Fibroblast of skin of right biceps (primary cell): ENCODE measurements at places on chromosomes 4 and X.

DNA sequence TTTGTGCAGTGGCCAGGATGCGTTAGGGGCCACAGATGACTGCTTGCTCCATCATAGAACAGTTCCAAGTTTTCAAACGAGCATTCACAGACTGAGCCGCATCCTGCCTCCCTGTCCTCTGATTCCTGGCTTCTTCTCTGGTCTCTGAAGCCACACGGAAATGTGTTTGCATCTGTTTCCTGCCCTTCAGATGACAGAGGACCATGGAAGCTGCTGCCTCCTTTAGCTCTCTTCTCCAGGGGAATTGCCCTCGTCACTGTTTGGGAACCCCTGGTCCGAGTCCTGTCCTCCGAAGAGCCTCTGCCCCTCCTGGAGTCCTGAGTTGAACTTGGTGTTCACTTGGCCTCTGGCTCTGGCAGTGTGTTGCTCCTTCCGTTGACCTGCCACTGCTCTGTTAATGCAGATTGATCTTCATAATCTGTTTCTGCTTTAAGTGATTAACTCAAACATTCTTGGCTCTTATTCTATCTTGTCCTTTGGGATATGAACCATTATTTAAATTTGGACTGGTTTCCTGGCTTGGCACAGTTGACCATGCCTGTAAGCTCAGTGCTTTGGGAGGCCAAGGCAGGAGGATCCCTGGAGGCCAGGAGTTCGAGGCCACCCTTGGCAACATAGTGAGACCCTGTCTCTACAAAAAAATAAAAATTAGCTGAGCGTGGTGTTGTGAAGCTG lies 96.0 kb downstream of the PTTG2 start:
- DNase-seq: no peak

- peak; percentile 96 for DNase-seq
Observed at GRCh38 chr4:10611673-10612072, 72.9 kb downstream of the CLNK start.

- DNase-seq: no peak
Observed at GRCh38 chrX:118345045-118345463, 852 bp upstream of the WDR44 start.

DNA sequence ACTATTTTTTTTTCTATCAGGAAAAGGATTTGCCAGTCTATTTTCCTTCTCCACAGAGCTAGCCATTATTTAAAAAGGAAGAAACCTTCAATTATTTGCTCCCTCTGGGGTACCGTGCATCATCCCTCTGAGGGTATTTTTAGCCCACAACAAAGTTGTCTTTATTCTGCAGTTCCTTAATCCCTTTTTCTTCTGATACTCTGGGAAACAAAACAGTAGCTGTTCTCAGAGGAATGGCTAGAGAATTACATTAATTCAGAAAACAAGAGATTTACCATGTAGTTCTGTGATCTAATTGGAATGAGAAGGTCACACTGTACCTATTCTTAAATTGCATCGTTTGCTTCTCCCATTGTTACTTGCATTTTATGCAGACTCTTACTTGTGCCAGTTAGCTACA lies 1056.7 kb downstream of the STIM2 start:
- no peak for DNase-seq

DNA sequence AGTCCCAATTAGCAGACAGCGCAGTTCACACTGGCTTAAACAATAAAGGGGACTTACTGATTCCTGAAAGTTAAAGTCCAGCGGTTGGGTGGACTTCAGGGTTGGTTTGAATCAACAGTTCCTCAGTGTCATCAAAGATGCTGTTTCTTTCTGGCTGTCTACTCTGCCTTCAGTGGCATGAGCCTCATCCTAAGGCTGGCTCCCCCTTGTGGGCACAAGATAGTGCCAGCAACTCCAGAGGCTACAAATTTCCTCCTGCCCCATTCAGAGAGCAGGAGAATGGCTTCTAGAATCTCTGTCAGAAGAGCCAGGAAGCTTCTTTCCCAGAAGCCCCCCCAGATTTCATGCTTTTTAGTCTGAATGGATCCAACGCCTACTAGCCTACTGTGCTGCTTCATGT lies 82.4 kb upstream of the MTM1 start:
- peak; percentile 40 for DNase-seq

GRCh38 chr4:188110036-188110435 lies 633 bp upstream of the TRIML2 start:
- peak; percentile 25 for DNase-seq

DNA sequence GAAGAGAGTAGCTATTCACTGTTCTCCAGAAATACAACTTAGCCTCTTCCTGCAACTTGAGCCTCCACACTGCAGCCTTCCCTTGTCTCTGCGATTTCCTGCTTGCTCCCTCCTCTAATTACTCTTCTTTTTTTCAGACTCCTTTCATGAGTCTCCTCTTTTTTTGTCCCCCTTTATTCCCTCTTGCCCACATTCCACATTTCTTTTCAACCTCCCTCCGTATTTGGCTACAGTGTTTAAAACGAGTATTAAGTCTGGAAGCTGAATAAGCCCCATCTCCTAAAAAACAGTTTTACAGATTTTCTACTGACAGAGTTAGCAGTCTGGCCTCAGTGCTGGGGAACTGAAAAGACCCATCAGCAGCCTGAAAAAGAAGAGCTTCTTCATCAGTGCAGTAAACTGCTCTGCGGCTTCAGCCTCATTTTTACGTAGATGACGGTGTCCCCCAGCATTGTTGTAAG lies 141.5 kb downstream of the TENM3 start:
- no peak for DNase-seq

- DNase-seq: no peak
Observed at GRCh38 chr4:61918987-61919386, 718.9 kb downstream of the ADGRL3 start.
